Osteoblast (primary cell): ENCODE measurements at places on chromosomes 2 and 18. TPM values are rescaled to one million over a fixed set of nuclear protein-coding genes. Genes with fewer than 3 reads are reported as not detected.

SERPINB3 gene
- not detected in 2 replicates for total RNA-seq

GNAL gene
- 0.59 and 0.72 TPM in 2 replicates for total RNA-seq

HOXD10 gene
- not detected in 2 replicates for total RNA-seq

PARD6G gene
- total RNA-seq: 2.2 and 4.4 TPM in 2 replicates

GRCh38 chr2:32746669-32747068 lies 118.8 kb downstream of the TTC27 start:
- no peak for DNase-seq

- peak; percentile 94 for DNase-seq
Observed at GRCh38 chr18:12306752-12307700, 1.0 kb upstream of the TUBB6 start.

DNA sequence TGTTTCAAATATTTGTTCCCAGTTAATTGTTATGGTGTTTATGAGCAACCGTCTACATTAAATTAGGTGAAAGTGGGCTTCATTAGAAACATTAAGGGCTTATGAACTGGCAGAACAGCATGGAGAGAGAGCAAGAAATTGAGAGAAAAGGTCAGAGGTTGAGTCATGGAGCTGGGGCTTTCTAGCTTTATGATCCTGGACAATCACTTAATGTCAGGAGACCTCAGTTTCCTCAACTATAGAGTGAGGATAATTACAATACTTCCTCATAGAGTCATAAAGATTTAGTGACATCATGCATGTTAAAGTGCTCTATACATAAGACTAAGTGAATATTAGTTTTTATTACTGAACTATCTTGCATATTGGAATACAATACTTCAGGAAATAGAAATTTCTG lies 83.9 kb downstream of the PLCL1 start:
- no peak for DNase-seq

DNA sequence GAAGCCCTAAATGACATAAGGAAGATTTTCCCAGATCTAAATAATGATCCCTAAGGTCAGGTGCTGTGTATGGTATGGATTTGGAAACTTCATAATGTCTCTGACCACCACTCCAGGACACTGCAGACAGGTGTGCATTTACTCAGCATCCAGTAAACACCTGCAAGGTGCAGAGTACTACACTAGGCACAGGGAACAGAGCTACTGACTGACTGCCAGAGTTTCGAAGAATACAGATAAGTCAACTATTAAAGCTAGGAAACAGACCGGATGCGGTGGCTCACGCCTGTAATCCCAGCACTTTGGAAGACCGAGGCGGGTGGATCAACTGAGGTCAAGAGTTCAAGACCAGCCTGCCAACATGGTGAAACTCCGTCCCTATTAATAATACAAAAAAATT lies 65.0 kb downstream of the ATP8B1 start:
- DNase-seq: no peak

GRCh38 chr2:241561832-241562231 lies 3.3 kb downstream of the BOK start:
- peak; percentile 100 for DNase-seq
